ENCODE measurements at places on chromosomes 6 and 20.

- no peak for DNase-seq
Measured at GRCh38 chr6:142721215-142721920, 223.6 kb downstream of the HIVEP2 start.

GRCh38 chr20:1784586-1784985 is 110.6 kb upstream of the SIRPA start:
- DNase-seq, result no peak

DNA sequence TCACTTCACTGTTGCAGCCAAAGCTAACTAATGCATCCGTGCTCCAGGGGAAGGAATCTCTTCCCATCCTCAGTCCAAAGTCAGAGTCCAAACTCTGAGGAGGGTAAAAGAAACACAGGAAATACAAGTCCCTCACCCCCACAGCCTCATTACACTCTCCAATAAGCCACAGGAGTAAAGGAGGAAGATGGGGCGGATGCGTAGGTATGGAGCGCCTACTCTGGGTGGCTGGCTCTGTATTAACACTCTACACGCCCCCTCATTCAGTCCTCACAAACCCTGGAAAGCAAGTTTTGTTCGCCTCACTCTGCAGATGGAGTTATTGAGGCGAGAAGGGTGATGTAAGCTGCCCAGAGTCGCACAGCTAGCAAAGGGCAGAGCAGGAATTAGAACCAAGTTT is 242.9 kb downstream of the NRN1 start:
- no peak for DNase-seq

DNA sequence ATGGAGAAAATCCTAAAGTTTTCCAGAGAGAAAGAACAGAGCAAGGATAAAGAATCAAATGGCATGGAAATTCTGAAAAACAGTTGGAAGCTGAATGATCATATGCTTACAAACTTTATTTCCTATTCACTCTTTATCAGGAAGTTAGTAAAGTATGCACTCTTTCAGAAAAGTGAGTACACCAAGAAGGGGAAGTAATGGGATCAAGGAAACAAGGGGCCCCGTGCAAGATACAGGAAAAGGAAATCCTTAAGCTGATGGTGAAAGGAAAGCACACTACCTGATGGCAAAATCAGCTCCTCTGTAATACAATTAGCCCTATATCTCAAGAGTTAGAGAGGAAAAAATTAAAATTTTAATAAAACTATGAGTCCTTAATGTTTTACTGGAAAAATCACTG is 14.0 kb downstream of the CALHM6 start:
- no peak for DNase-seq

- DNase-seq, result no peak
Measured at GRCh38 chr20:58554541-58554940, 39.3 kb upstream of the APCDD1L start.

DNA sequence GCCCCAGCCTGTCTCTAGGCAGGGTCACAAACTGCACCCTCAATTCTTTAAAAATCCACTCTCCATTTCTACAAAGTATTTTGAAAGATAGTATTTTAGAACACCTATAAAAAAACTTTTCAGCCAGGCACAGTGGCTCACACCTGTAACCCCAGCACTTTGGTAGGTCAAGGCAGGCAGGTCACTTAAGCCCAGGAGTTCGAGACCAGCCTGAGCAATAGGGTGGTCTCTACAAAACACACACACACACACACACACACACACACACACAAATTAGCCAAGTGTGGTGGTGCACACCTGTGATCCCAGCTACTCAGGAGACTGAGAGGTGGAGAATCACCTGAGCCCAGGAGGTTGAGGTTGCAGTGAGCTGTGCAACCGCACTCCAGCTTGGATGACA is 30.2 kb downstream of the SLC23A2 start:
- no peak for DNase-seq

GRCh38 chr6:157989541-157990289 is 8.1 kb downstream of the SYNJ2 start:
- no peak for DNase-seq

GRCh38 chr20:57749869-57750268 is 40.1 kb upstream of the PMEPA1 start:
- no peak for DNase-seq

DNA sequence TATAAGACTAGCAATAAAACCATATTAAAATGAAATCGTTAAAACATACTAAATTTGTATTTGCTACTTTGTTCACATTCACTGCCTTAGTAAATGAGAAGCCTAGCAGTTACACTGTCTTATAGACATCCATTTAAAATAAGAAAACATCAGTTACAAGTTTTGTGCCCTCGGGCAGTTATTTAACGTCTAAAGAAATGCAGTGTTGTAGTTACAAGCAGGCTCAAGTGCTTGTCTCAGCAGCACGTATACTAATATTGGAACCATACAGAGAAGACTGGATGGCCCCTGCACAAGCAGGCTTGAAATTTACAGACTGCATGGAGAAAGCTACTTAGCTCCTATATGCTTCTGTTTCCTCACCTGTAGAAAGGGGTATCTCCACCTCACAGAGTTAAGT is 93.1 kb downstream of the HACE1 start:
- no peak for DNase-seq

DNA sequence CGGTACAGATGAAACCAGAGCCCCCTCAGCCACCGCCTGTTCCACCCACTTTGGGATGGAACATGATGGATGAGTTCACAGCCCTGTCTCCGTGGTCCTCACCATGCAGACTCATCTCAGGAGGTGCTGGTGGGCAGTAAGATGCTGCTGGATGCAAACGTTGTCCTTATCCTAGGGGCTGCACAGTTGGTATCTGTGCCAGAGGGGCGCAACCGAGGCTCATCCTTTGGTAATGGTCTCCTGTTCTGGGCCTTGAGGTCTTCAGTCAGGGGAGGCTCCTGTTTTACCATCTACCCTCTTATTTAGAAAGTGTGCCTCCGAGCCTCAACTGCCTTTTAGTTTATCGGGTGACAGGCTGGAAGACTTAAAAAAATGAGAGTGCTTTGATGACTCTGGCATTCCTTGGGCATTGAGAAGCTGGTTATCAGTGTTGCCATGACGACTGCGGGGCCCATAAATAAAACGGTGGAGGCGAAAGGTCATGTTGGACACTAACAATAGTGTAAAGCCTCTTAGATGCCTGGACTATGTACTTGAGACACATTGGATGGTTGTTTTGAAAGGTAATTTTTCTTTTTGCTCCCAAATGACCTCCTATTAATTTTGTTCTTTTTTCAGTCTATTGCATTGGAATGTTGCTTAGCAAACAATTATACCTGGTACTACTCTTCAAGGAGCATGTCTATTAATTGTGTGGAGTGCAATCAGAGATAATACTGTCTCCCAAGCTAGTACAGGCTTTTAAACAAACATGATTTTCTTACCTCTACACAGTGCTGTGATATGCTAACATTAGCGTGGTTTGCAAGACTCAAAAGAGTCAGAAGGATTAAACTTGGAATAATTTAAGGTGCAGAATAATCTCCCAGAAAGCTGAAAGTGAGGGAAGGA is 74.2 kb upstream of the DSP start:
- peak; percentile 43 for DNase-seq

DNA sequence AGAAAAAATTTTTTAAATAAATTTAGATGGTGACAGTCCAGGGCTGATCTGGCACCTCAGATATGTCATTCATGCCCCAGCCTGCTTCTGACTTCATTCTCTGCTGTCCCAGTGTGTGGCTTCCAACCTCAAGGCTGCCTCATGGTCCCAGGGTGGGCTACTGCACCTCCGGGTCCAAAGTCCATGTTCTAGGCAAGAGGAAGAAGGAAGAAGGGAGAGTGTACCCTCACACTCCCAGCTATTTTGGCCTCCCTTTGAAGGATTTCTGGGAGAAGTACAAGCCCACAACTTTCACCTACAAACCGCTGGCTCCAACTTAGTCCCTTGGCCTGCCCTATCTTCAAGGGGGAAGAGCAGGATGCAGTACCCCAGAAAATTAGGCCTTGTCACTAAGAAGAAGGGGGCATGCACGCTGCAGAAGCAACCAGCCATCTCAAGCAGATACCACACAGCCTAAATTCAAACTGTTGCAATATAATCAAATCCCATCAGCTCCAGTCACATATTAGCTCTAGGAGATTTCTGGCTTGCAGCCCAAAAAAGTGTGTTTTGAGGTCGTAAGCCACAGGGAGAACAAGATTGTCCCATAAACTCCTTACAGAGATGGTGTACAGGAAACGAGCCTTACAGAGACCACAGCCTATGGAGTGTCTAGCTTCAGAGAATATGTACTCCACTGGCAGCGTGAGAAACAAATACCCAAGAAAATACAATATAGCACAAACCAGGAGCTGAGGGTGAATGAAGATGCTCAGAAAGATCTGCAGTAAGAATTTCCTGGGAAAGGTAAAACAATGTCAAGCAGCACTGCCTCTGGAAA is 906 bp upstream of the BTN3A2 start:
- no peak for DNase-seq

DNA sequence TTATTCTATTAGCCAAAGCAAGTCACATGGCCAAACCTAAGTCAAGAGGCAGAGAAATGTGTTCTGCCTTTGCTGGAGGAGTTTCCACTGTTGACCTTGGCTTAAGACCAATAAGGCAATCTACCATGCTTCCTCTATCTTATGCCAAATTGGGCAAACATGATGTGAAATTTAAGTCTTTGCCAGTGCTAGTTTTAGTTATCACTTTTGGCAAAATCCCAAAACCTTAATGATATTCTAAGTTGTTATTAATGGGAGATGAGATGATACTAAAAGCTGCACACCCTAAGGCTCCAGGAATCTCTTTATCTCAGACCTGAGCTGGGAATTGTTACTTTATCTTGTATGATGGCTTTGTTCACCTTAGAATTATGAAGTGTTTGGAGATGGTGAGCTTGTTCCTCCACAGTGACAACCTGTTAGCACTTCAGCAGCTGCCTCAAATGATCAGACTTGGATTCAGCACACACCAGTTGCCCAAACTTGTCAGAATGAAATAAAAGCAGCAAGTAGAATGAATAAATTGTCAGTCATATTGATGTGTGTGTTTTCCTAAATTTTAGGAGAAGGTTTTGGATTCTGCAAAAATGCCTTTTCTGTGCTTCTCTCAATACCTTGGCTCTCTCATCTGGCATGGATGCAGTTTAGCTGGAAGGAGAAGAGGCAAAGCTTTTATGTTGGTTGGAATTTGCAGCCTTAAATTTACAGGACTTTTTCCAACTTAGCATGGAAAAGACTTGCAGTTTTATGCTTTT is 49.3 kb downstream of the RIN2 start:
- DNase-seq, result no peak

GRCh38 chr6:162306616-162307015 is 420.9 kb downstream of the PRKN start:
- DNase-seq, result no peak

GRCh38 chr6:40485300-40485699 is 101.9 kb downstream of the LRFN2 start:
- no peak for DNase-seq

DNA sequence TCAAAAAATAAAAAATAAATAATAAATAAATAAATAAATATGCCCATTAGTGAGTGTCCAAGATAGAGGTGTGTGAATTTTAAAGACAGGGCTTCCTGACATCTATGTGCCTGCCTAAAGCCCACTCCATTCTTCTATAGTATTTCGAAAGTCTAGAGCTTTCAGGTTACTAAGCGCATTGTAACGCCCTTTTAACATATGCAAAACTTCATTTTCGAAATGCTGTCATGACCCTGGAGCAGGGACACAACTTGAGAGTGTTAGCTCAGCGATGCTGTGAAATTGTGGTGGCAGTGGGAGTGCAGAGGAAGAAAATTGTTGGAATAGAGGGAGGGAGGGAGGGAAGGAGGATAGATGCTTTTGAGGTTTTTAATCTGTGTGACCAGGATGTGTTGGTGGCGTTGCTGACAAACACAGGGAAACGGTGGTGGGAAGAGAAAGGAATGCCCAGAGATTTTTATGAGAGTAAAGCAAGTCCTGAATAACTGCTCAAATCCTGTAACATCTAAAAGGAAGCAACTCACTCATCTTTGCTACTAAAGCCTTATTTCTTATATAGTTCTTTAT is 169.3 kb downstream of the ARID1B start:
- DNase-seq, result no peak

DNA sequence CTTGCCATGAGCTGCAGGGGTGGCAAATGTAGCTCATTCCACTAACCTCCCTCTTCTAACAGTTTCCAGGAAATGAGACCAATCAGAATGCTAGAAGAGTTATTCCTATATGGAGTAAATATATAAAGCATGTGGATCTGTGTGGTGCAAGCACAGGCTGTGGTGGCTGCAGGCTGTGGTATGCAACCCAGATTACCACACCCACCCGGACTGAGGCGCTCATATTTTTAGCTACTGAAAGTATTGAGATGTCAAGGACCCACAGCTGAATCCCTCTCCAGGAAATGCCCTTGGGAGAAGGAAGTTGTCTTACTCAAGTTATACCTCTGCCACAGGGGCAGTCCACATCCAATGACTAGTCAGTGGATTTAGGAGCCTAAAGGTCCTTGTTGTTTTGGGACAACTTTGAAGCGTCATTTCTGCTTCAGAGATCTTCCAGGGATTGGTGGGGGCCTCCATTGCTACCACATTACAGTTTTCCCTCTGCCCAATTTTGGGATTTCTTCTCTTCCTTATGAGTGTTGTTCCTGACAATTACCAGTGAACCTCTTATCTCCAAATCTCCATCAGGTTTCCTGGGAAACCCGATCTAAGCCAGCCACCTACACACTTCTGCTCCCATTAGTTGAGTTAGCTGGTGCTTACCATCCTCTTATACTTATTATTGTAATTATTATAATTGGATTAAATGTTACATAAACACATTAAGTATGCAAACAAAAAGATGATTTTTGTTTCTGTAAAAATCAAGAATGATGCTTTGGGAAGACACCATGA is 12.1 kb upstream of the REPS1 start:
- no peak for DNase-seq

DNA sequence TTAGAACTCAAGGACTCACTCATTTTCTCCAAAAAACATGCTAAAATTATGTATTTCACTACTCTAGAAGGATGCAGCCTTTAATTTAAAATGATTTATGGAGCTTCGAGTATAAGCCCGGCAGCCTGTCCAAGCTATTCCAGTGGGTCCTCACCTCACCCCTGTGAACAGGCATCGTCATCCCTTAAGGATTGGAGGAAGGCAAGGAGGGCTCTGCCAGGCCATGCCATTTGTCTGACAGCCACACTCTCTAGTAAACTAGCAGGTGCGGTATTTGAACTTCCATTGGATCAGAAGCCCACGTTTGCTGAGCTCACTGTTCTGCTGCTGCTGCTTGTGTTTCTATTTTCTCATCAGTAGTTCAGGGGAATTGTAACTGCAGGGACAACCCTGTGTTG is 39.8 kb upstream of the NAA20 start:
- no peak for DNase-seq

DNA sequence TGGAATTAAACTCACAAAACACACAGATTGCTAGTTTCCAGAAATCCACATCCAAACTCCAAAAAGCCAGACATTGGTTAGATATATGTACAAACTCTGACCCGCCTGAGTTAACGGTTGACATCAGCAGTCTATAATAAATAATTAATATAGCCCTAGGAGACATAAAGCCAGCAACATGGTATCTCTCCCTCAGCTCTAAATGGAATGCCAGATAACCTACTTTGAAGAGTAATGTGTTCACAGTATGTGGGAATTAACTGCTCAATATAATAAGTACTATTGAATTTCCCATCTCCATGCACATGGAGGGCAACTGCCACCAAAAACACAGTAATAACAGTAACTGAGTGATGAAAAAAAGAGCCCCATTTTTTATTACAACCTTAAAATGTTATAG is 383.2 kb downstream of the CD83 start:
- no peak for DNase-seq

GRCh38 chr20:18645196-18645745 is 57.4 kb downstream of the DTD1 start:
- no peak for DNase-seq
